ENCODE measurements at places on chromosomes 3 and 15. TPM values are rescaled to one million over a fixed set of nuclear protein-coding genes. Genes with fewer than 3 reads are reported as not detected.

BTBD1 gene
- total RNA-seq, result 64.7 TPM

NLGN1 gene
- not detected for total RNA-seq

C2CD4B gene
- total RNA-seq, result not detected

MUC20 gene
- total RNA-seq, result 0.59 TPM

CLDN16 gene
- 0.06 TPM for total RNA-seq

NPAP1 gene
- total RNA-seq, result not detected

GOLGA8O gene
- 0.19 TPM for total RNA-seq

CSPG4 gene
- total RNA-seq, result 0.08 TPM

MESP2 gene
- 0.62 TPM for total RNA-seq

SLC6A20 gene
- 0.02 TPM for total RNA-seq

OIP5 gene
- 14.3 TPM for total RNA-seq

ADCY5 gene
- total RNA-seq, result 0.63 TPM

CSTA gene
- 1.2 TPM for total RNA-seq

ZDHHC19 gene
- 0.21 TPM for total RNA-seq

AADACL2 gene
- total RNA-seq, result not detected

EXOSC7 gene
- 39.4 TPM for total RNA-seq

GPR160 gene
- 1.0 TPM for total RNA-seq

SUSD5 gene
- total RNA-seq, result 3.8 TPM

FAM174B gene
- total RNA-seq, result 7.5 TPM

SAMD7 gene
- not detected for total RNA-seq

USP4 gene
- total RNA-seq, result 11.1 TPM

LYSMD2 gene
- total RNA-seq, result 30.4 TPM

ALS2CL gene
- 6.7 TPM for total RNA-seq

All from A549 treated with DMSO at 1 μM for 4 hours (cell line).